ENCODE measurements at places on chromosomes 2 and 18. TPM values are rescaled to one million over a fixed set of nuclear protein-coding genes. Genes with fewer than 3 reads are reported as not detected.

ACVR1 gene
- 21.6 TPM for total RNA-seq

SP140 gene
- 0.49 TPM for total RNA-seq

SP5 gene
- 9.3 TPM for total RNA-seq

MC5R gene
- 0.25 TPM for total RNA-seq

PDE1A gene
- 41.8 TPM for total RNA-seq

ZC3H6 gene
- 24.8 TPM for total RNA-seq

ACTG2 gene
- total RNA-seq, result 0.98 TPM

ANKRD30BL gene
- total RNA-seq, result 8.9 TPM

ACMSD gene
- not detected for total RNA-seq

OBSL1 gene
- total RNA-seq, result 48.4 TPM

FRZB gene
- 14.3 TPM for total RNA-seq

DOK6 gene
- 61.5 TPM for total RNA-seq

CHRNG gene
- not detected for total RNA-seq

C2orf81 gene
- total RNA-seq, result 1.2 TPM

CRYBA2 gene
- not detected for total RNA-seq

CCDC121 gene
- total RNA-seq, result 3.9 TPM
